ENCODE measurements at places on chromosomes 11 and 22.
A peak's percentile ranks its signal among the peaks of the same experiment; 100 is the strongest.

GRCh38 chr11:133064152-133064877 lies 468.0 kb downstream of the OPCML start:
- peak; percentile 83 for DNase-seq

DNA sequence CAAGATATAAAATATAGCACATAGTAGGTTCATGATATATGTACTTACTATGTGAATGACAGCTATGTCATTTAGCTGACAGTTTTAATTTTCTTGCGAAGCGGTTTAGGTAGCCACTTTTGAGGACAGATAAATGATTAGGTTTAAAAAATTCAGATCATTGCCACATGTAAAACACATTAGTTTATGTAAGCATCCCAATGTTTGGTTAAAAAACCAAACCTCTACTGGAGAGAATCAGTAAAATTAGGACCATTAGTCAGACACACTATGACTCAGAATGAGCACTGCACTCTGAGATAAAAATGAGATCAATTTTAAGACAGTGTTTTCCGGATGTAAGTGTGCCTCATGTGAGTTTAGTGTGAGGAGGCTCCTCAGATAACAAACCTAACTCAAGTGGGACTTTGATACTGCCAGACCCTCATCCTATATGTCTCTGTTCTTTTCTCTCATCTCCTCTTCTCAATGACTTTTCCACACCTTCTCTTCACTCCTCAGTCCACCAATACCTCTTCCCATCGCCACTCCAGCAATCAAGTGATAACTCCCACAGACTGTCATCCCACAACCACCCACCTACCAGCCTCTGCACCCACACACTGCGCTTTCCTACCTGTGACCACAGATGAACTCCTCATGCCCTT lies 6.8 kb upstream of the OR2AT4 start:
- DNase-seq = peak; percentile 18

DNA sequence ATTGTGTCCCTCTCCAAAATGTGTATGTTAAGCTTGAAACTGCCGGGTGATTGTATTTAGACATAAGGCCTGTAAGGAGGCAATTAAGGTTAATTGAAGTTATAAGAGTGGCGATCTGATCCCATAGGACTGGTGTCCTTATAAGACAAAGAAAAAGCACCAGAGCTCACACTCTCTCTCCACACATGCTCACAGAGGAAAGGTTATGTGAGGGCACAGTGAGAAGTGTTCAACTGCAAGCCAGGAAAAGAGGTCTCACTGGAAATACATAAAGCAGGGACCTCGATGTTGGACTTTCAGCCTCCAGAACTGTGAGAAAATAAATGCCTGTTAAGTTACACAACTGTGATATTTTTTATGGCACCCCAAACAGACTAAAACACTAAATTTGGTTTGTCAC lies 1233.8 kb upstream of the CNTN5 start:
- no peak for DNase-seq

GRCh38 chr11:110991661-110992355 lies 253.7 kb upstream of the POU2AF2 start:
- DNase-seq = no peak

DNA sequence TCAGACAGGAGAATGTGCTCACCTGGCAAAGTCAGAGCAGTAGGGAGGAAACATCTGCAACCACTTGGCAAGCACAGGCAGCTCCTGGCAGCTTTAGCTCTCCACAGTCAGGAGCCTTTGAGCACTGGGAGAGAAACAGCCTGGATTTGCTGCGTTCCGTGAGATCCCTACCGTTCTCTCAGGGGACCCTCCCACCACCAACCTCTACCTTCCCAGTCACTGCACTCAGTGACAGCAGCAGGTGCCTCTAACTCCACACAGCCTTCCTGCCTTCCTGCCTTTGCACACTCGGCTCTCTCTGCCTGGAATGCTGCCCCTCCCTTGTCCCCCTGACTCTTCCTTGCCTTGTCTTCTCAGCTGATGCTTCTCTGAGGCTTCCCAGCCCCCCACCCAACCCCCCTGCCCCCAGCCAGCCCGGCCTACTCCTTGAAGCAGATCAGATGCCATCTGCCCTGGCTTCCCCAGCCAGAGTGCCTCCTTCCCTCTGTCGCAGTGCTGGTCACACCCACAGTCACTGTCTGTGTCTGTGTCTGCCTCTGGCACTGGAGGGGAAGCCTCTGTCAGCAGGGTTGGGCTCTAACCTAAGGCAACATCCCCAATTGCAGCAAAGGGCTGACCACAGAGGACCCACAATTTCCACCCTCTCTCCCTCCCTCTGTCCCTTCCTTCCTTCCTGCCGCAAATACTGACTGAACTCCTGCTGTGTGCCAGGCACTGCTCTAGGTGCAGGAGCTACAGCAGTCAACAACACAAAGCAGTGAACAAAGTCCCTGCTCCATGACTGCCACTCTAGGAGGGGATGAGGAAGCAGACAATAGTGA lies 14.9 kb upstream of the TSKU start:
- no peak for DNase-seq

DNA sequence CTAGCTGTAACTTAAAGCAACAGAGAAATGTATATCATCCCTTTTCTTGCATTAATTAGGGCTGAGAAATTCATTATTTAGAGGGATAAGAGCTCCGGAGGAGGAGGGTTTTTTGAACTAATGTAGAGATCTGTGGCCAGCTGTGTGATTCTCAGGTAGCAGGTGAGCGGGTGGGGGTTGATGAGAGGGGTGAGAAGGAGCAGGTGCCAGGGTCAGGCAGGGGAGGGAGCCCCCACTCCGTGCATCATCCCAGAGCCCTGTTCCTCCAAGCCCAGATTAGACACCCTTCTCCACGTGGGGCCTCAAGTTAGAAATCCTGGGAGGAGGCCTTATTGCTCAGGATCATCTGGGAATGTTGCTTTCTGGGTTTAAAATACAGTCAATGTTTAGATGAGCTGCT lies 24.9 kb downstream of the ZBTB16 start:
- DNase-seq = no peak

DNA sequence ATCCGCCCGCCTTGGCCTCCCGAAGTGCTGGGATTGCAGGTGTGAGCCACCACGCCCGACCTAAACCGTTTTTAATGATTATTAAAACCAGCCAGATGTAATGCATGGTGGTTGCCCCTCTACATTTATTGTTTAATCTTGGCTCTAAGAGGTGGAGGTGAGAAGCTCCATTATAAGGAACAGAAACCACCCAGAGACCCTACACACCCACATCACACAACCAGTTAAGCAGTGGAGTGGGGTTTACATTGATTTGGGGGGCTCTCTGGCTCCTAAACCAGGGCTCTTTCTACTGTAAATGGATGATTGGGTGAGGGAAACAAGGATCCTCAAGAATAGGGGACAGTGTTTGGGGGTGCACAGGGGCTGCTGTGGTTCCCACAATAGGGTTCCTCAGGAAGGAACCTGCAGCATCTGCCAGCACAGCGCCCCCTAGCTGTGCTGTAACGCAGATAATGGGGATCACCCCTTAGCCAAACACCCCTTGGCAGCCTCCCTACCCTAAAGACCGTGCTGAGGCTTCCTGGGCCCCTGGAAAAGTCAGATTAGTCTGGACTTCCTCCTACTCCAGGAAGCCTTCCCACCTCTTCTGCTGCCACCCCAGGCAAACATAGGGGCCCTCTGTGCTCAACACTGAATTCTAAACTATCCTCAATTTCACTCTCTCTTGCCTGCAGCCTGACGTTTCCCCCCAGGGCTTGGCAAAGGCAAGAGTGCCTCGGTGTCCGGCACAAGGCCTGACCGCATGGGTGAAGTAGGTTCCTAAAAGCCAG lies 2.4 kb downstream of the MPST start:
- DNase-seq = peak; percentile 56

- DNase-seq = no peak
These were observed 511 bp downstream of the RAC2 start for GRCh38 chr22:37243402-37244113.

DNA sequence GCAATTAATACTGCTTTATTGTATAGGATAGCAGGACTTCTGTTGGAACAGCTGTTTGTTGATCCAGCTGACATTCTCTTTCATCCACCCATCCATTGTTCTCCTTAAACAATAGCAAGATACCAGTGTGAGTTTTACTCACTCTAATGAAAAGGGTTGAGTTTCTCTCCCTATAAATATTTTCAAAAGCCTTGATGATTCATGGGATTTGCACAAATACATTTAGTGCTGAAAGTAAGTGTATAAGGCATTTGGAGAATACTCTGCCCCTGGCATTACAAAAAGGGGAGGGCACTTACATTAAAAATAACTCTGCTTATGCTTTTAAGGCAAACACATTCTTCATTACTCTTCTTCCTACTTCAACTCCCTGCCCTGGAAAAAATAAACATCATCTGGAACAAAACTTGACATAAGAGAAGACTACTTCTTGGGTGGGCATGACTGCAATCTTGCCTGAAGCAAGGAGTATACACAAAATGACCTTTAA lies 634.9 kb downstream of the METTL15 start:
- DNase-seq = no peak

DNA sequence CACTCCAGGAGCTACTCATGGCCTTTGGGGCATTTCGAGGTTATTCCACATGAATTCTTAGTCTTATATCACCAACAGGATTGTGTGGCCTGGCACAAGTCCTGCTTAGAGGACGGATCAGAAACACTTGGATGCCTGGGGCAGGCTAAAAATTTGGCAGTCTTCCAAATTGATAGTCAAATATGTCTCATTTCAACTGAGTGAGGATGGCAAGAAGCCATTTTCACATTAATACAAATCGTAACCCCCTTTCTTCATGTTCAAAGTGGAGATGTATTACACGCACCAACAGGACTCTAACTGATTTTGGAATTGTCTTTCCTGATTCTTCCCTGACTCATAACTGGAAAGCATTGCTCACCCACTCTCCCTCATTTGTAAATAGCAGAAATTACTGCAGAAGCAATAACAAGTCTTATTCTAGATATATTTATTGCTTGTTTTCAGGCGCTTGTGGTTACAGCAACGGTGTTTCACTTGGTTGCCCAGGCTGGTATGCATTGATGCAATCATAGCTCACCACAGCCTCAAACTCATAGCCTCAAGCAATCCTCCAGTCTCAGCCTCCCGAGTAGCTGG lies 10.3 kb upstream of the CCDC86 start:
- DNase-seq = no peak

DNA sequence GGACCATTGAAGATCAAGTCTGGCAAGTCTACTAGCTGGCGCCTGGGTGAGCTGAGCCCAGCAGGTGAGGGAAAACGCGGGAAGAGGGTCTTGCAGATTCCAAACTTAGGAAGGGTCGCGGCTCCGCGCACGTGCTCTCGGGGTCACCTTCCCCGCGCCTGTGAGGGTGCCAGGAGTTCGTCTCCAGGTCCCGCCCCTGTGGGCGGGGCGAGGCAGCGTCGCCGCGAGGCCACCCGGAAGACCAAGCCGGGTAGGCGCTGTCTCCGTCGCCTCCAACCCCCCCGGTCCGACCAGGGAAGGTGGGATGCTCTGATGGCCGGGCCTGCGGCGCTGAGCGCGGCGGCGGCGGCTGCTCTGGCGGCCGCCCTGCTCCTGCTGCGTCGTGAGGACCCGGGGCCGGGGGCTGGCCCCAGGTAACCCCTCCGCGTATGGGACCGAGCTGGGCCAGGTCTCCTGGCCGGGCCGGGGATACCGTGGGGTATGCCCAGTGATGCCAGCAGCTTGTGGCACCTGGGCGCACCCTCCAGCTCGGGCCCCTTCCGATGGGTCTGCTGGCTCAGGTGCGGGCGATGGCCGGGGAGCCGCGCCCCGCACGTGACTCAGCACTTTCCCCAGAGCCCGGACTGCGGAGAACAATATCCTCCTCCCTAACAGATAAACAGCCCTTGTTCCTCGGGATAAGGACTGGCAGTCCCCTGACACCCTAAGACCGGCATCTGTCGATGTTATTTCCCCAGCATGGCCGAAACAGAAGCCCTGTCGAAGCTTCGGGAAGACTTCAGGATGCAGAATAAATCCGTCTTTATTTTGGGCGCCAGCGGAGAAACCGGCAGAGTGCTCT lies at the start of gene HTATIP2:
HTATIP2 (plus strand) TSS at position 215 of the 841 bp plus-strand sequence; CDS start at position 739, 524 bp downstream.
- DNase-seq = peak; percentile 73

DNA sequence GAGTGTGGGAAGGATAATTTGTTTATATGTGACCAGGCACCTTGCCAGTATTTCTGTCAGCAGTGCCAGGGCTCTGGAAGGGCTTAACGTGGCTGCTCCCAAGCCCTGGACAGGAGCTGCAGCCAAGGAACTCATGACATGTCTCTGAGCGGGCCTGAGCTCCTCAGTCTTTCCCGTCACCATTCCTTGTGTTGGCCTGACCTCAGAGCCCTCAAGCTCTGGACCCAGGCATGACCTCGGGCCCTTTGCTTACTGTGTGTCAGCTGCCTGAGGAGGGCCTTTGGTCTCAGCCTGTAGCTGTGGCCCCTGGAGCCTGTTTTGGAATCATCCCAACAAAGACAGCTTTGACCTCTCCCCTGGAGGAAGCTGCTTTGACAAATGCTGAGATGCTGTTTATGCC lies 264.1 kb upstream of the PLET1 start:
- no peak for DNase-seq

DNA sequence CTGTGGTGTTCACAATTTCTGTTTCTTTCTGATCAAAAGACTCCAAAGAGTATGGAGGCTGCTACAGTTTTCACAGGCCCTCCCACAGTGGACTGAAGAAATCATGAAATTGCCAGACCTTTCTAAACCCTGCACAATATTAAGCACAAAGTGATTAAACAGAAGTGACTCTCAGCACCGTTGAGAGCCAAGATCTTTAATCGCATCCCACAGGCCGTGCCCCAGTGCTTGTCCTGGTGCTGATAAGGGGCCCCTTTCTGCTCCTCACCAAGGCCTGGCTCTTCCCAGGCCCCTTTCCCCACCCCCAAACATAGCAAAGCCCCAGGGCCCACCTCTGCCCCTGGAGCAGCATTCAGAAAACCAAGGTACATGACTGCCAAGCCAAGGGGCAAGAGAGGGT lies 57.4 kb upstream of the BMAL1 start:
- no peak for DNase-seq

- no peak for DNase-seq
These were observed 112.6 kb downstream of the LUZP2 start for GRCh38 chr11:24609192-24610119.

DNA sequence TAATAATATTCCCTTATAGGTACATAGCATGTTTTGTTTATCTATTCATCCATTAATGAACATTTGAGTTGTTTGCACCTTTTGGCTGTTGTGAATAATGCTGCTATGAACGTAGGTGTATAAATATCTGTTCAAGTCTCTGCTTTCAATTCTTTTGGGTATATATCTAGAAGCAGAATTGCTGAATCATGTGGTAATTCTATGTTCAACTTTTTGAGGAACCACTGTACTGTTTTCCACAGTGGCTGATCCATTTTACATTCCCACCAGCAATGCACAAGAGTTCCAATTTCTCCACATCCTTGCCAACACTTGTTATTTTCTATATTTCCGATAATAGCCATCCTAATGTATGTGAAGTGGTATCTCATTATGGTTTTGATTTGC lies 51.2 kb upstream of the CWF19L2 start:
- DNase-seq = no peak

GRCh38 chr11:128210148-128210940 lies 377.0 kb downstream of the ETS1 start:
- peak; percentile 76 for DNase-seq

Measured in urothelium cell line (cell line).